ENCODE measurements at places on chromosomes 6 and 20. TPM values are rescaled to one million over a fixed set of nuclear protein-coding genes. Genes with fewer than 3 reads are reported as not detected.

The ZNF292 gene
- total RNA-seq = 2.8 TPM

The SLC16A10 gene
- total RNA-seq = 0.70 TPM

The ADGB gene
- total RNA-seq = not detected

The CEP85L gene
- 1.4 TPM for total RNA-seq

The FLRT3 gene
- total RNA-seq = 1.9 TPM

Data from A549 treated with Hydrocortisone at 1 μM for 4 hours (cell line).